ENCODE measurements at places on chromosomes 11 and 22.

- no peak for DNase-seq
These were observed 254.0 kb upstream of the PITPNB start for GRCh38 chr22:28172892-28173670.

GRCh38 chr22:49088801-49089791, 738.6 kb downstream of the BRD1 start:
- no peak for DNase-seq

DNA sequence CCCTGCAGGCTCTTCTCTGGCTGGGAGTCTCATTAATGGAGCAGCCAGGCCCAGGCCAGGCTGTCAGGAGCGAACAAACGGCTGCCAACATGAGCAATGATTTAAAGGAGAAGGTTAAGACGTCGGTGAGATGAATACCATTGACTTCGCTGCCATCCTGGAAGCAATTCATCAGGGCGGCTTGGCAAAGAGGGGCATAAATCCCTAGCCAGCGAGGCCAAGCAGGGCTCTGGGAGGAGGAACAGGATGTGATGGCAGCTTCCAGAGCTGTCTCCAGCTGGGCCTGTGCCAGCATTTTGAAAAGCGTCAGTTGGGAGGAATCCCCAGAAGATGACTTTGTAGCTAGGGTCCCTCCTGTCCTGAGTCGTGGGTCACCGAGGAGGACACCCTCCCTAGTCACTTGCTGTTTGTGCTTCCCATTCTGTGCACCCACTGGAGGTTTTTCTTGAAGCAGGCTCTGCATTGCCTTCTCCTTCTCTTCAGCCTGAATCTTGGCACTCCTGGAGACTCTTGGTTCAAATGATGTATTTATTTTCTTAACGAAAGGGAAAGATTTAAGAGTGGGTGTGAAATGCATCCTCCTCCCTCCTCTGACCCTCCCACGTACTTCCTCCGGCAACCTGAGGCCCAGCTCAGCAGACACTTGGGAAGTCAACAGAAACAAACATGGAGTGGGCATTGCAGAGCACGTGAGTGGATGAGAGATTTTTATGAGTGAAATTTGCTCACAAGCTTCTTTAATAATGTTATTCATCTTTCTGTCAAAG, 476.3 kb upstream of the CADM1 start:
- no peak for DNase-seq

DNA sequence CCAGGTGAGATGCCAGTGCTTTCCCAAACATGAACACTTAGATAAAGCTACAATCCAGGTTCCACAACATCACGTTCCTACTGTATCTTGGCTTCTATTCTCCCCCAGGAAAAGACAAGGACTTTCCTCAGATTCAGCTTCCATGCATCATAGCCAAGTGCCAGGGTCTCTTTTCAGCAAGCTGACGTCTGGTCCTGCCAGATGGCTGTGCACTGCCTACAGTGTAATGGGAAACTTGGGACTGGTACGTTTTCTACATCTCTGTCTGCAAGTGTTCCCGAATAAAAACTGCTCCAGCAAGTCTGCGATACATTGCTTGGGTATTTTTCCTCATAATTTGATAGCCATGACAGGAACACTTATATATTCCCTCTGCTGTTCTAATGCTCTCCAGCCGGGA, 412.5 kb downstream of the FAM181B start:
- no peak for DNase-seq

DNA sequence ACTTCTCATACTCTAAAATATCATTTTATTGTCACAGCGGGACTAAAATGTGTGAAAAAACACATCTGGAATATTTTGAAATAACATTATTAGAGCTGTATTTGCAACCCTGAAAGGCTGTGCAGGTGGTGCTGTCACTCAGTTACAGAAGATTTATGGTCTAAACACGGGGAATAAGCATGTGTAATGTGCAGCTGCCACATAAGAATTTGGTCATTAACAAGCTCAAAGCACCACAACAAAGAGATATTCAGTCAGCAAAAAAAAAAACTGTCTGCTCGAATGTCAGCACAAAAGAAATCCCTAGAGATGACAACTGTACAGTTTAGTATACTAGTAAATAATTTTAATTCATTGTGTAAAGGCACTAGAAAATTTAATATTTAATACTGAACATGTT, 31.3 kb downstream of the TMEM123 start:
- no peak for DNase-seq

- peak; percentile 43 for DNase-seq
These were observed 600 bp upstream of the RAB6A start for GRCh38 chr11:73761403-73761945.

GRCh38 chr11:103279821-103280220, 170.6 kb downstream of the DYNC2H1 start:
- DNase-seq: no peak

DNA sequence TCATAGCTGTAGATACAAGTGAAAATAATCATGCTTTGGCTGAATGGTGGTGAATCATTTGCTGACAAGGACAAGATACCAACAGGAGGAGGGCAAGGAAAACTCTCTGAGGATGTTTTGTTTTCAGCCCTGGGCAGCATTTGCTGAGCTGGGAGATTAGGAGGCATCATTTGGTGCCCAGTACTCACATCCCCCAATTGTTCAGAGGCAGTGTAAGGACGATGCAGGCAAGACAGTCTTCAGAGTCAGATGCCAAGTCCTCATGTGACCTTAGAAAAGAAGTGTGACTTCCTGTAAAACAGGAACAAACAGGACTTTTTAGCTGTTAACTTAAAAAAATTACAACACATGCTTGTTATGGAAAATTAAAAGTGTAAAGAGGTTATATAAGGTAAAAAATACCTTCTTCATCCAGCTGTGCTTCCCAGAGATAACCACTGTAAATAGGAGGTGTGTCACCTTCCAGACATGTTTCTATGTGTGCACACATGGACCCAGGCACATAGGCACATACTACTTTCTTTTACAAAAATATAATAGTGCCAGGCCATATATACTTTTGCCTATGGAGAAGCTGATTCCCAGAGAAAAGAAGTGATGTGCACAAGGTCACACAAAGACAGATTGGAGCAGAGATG, 18.0 kb downstream of the CNTF start:
- DNase-seq: no peak

DNA sequence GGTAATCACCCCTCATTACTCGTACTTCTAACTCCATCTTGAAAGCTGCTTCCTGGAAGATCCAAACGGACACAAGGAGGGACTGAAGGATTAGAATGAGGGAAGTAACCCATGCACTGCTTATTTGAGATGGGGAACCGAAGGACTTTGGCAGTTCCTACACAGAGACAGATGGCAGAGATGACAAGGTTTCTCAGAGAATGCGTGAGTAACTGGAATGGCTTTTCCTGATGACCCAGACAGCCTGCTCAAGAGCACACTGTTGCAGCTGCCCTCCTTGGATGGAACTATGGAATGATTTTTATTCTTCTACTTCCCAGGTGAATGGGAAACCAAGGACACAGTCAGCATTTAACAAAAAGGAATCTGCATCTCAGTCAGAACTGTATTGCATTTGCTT, 7.3 kb downstream of the KCNJ11 start:
- DNase-seq: no peak

- peak; percentile 76 for DNase-seq
These were observed 1.6 kb upstream of the PHLDA2 start for GRCh38 chr11:2930704-2931419.

DNA sequence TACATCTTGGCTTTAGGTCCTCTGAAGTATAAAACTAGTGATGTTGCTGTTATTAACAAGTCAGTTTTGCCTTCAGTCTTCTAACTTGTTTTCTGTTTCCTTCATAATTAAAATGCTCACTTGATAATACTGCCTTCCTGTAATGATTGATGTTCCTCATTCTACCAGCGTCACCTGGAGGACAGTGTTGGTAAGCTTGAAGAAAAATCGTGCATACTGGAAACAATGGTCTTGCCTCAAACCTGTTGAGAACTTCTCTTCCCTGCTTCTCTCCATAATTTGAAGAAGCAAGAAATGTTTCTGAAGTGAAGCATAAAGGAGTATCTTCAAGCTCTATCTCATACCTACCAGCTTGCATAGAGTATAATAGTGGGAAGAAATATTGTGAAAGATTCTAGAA, 3.0 kb downstream of the YWHAH start:
- no peak for DNase-seq

All from left ventricle myocardium superior (tissue), 1 donor.